ENCODE measurements at places on chromosomes 3 and 15. TPM values are rescaled to one million over a fixed set of nuclear protein-coding genes. Genes with fewer than 3 reads are reported as not detected.

DNA sequence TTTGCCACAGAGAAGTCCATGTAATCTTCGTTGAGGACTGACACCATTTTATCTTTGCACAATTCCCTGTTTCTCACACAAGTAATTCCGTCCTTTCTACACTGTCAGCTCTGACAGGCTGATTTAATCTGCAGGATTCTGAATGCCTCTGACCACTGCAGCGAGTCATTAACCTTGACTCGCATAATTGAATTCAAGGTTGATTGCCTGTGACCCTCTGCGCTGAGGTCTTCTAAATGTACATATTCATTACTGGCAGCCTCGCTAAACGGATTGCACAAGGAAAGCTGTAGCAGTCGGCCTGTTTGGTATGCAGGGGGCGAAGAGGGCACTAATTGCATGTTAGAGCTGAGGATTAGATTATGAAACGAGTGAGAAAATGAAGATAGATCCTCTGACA lies 147.8 kb downstream of the SHOX2 start:
- no peak overlapping the region for H3K4me3 ChIP-seq
- no peaks in the 10 kb centered on the region for H3K36me3 ChIP-seq
- H3K4me1 ChIP-seq = peaks cover 12% of the 10 kb centered on the region
- no peak for DNase-seq
- peaks cover 12% of the 10 kb centered on the region for H3K27me3 ChIP-seq

GRCh38 chr15:90685591-90686434 lies 31.3 kb upstream of the BLM start:
- H3K4me3 ChIP-seq = no peak overlapping the region
- H3K4me1 ChIP-seq = no peaks in the 10 kb centered on the region
- no peak overlapping the region for H3K27ac ChIP-seq
- peaks cover 4% of the 10 kb centered on the region for H3K36me3 ChIP-seq

GRCh38 chr3:96843505-96844203 lies 29.3 kb downstream of the EPHA6 start:
- no peak overlapping the region for H3K27ac ChIP-seq
- DNase-seq = no peak
- H3K4me3 ChIP-seq = no peak overlapping the region
- H3K36me3 ChIP-seq = no peaks in the 10 kb centered on the region

GRCh38 chr15:70701891-70702568 lies 61.3 kb downstream of the UACA start:
- no peak overlapping the region for H3K27ac ChIP-seq
- no peaks in the 10 kb centered on the region for H3K36me3 ChIP-seq
- peaks cover 32% of the 10 kb centered on the region for H3K4me1 ChIP-seq
- peak overlapping the region; percentile 8 for H3K4me3 ChIP-seq
- H3K27me3 ChIP-seq = no peaks in the 10 kb centered on the region

GRCh38 chr3:170426240-170426797 lies 7.7 kb downstream of the CLDN11 start:
- H3K27me3 ChIP-seq = peaks cover 2% of the 10 kb centered on the region
- peak overlapping the region; percentile 98 for H3K27ac ChIP-seq
- peaks cover 44% of the 10 kb centered on the region for H3K4me1 ChIP-seq
- no peaks in the 10 kb centered on the region for H3K36me3 ChIP-seq
- no peak for DNase-seq
- peak overlapping the region; percentile 61 for H3K4me3 ChIP-seq

DNA sequence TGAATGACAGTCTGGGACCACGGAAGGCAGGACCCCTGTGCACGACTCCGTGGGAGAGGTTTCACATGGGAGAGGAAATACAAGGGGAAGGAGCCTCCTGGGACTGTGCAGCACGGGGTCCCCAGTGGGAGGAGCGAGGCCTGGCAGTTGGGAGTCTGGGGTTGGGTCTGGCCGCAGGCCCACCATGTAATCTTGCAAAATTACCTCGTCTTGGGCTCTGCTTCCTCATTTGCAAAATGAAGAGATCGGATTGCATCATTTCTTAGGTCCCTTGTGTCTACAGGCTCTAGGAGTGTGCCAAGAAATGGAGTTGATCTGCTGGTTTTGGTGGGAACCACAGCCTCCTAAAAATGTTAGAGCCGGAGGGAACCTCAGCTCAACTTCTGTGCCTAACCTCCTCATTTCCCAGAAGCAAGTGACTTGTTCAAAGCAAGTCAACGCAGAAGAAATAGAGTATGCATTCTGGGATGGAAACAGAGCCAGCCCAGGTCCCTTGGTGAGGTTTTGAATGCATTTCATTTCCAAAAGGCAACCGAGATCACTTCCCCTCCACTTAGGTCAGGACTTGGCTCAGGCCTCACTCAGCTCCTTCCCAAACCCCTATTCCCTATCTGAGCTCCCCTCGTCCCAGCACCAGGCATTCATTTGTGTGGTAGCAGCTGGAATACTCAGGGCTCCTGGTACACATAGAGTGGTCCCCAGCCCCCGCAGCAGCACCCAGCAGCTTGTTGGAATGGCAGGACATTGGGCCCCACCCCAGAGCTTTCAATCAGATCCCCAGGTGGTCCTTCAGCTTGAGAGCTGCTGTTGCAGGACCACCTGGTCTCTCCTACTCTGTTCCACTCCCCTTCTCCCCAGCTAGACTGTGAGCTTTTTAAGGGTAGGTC lies 267.7 kb downstream of the XXYLT1 start:
- H3K4me3 ChIP-seq = no peak overlapping the region
- H3K4me1 ChIP-seq = peaks cover 18% of the 10 kb centered on the region
- H3K27ac ChIP-seq = no peak overlapping the region
- no peak for DNase-seq

- H3K27me3 ChIP-seq = no peaks in the 10 kb centered on the region
Observed at GRCh38 chr3:2274526-2274925, 175.9 kb downstream of the CNTN4 start.

- no peak overlapping the region for H3K27ac ChIP-seq
- no peak overlapping the region for H3K4me3 ChIP-seq
- no peaks in the 10 kb centered on the region for H3K4me1 ChIP-seq
- peak; percentile 11 for DNase-seq
- no peaks in the 10 kb centered on the region for H3K27me3 ChIP-seq
Observed at GRCh38 chr15:61195116-61196002, 33.7 kb downstream of the RORA start.

GRCh38 chr3:69747511-69748258 lies 8.4 kb downstream of the MITF start:
- no peak for DNase-seq
- H3K27ac ChIP-seq = no peak overlapping the region
- H3K36me3 ChIP-seq = peaks cover 6% of the 10 kb centered on the region
- peaks cover 13% of the 10 kb centered on the region for H3K27me3 ChIP-seq
- H3K4me3 ChIP-seq = no peak overlapping the region

- no peak overlapping the region for H3K27ac ChIP-seq
- no peaks in the 10 kb centered on the region for H3K27me3 ChIP-seq
- H3K4me3 ChIP-seq = peak overlapping the region; percentile 97
- H3K4me1 ChIP-seq = peaks cover 57% of the 10 kb centered on the region
Observed at GRCh38 chr3:156551261-156551660, 3.7 kb downstream of the SSR3 start.

DNA sequence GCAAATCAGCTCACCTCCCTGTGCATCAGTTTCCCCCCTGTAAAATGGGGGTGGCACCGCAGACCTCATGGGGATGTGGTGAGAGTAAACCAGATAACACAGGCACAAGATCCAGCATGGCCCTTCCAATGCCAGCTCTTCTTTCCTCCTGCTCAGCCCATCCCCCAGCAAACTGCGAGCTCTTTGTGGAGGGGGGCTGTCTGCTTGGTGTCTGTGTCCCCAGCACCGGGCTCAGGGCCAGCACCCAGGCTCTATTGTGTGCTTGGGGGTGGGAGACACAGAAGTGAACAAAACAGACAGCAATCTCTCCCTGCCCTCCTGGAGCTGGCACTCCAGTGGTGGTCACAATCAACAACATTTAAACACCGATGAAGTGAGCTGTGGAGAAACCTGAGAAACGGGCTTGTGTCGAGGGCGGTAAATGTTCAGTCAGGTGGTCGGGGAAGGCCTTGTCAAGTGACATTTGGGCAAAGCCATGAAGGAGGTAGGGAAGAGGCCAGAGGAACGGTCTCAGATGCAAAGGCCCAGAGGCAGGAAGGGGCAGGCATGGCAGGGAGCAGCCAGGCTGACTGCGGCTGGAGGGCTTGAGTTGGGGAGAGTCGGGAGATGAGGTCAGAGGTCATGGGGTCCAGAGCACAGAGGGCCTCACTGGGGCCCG lies 28.4 kb downstream of the GRIP2 start:
- DNase-seq = no peak
- H3K4me3 ChIP-seq = no peak overlapping the region
- H3K27me3 ChIP-seq = no peaks in the 10 kb centered on the region
- H3K27ac ChIP-seq = no peak overlapping the region
- no peaks in the 10 kb centered on the region for H3K36me3 ChIP-seq

DNA sequence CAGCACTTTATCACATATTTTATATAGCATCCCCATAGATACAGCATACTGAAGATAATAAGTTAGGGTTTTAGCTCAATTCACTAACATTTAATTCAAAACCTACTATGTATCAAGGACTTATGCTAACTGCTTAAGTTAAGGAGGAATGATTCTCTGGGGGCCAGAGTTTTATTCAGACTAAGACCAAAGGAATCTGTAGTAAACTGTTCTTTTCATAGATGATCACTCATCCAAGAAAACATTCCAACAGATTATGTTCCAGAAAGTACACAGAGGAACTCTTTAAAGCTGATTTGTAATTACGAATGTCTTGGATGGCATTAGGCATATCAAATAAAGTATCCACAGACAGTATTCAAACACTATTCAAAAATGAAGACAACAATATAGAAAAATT lies 226.4 kb downstream of the SCAPER start:
- H3K4me1 ChIP-seq = no peaks in the 10 kb centered on the region
- no peaks in the 10 kb centered on the region for H3K27me3 ChIP-seq
- no peak overlapping the region for H3K4me3 ChIP-seq
- H3K27ac ChIP-seq = no peak overlapping the region

GRCh38 chr15:88174571-88174970 lies 82.0 kb downstream of the NTRK3 start:
- no peak overlapping the region for H3K27ac ChIP-seq
- no peaks in the 10 kb centered on the region for H3K36me3 ChIP-seq
- no peak for DNase-seq
- peaks cover 41% of the 10 kb centered on the region for H3K27me3 ChIP-seq
- H3K4me1 ChIP-seq = no peaks in the 10 kb centered on the region
- no peak overlapping the region for H3K4me3 ChIP-seq

DNA sequence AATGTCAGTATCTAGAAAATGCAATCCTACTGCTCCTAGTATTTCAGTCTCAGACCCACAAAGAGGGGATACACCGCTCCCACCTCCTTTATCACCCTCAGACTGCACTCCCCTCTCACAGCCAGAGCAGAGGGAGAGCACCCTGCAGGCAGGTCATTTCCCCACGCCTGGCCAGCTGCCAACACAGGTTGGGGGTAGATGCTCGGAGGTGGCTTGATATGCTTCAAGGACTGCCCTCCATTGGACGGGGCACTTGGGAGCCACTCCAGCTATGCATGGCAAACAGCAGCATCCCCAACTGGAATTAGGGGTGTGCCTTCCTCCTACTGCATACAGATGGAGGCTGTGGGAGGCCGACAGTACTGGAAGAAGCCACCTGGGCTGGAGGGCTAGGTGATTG lies 41.9 kb downstream of the TMEM266 start:
- H3K27ac ChIP-seq = no peak overlapping the region
- H3K36me3 ChIP-seq = no peaks in the 10 kb centered on the region
- DNase-seq = no peak
- H3K27me3 ChIP-seq = peaks cover 34% of the 10 kb centered on the region
- no peaks in the 10 kb centered on the region for H3K4me1 ChIP-seq

DNA sequence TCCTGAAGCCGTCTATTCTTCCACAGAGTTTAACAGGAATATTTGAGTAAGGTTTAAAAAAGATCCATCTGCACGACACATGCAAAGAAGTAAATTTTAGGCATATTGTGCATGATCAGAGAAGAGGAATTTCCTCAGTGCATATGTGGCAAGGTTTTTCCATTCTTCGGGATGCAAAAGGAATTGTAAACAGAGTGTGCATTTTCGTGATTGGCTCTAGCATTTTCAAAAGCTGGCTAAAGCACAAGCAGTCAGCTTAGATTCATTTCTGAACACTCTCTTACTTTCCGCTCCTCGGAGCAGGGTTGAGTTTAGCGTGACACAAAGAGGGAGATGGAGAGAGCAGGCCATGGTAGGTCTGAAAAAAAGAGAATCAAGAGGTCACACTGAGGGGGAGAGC lies 128.2 kb downstream of the ADAMTS9 start:
- peaks cover 3% of the 10 kb centered on the region for H3K36me3 ChIP-seq
- no peak for DNase-seq
- H3K4me3 ChIP-seq = no peak overlapping the region
- H3K27ac ChIP-seq = no peak overlapping the region
- H3K27me3 ChIP-seq = no peaks in the 10 kb centered on the region

DNA sequence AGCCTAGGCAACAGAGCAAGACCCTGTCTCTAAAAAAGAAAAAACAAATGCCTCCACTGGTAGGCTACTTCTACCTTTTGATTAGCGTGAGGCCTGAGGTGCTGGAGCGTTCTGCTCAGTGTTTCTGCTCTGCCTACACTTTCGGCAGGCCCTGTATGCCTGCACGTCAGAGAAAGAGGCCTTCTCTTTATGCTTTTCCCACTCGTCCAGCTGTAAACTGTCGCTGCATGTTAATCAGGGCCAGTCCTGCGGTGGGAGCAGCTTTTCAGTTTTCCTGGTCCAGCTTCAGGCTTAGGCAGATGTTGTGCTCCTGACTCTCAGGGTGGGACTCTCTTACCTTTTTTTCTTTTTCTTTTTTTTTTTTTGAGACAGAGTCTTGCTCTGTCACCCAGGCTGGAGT lies 25.3 kb downstream of the CSPG5 start:
- DNase-seq = no peak
- peaks cover 8% of the 10 kb centered on the region for H3K27me3 ChIP-seq
- no peak overlapping the region for H3K27ac ChIP-seq
- no peak overlapping the region for H3K4me3 ChIP-seq
- no peaks in the 10 kb centered on the region for H3K36me3 ChIP-seq
- H3K4me1 ChIP-seq = no peaks in the 10 kb centered on the region

GRCh38 chr3:24548278-24548677 lies 53.6 kb upstream of the THRB start:
- no peaks in the 10 kb centered on the region for H3K27me3 ChIP-seq
- H3K4me1 ChIP-seq = no peaks in the 10 kb centered on the region
- H3K4me3 ChIP-seq = no peak overlapping the region
- H3K36me3 ChIP-seq = no peaks in the 10 kb centered on the region
- no peak overlapping the region for H3K27ac ChIP-seq
- DNase-seq = no peak

GRCh38 chr15:55683376-55683775 lies 59.6 kb downstream of the PRTG start:
- DNase-seq = no peak
- H3K36me3 ChIP-seq = peaks cover 9% of the 10 kb centered on the region
- H3K27ac ChIP-seq = no peak overlapping the region

Gene GOLGA8T
- total RNA-seq = 0.47 TPM

Gene CCDC13
- 2.0 TPM for total RNA-seq

Gene ARID3B
- total RNA-seq = 66.5 TPM

Gene PLA2G4B
- total RNA-seq = 5.7 TPM

Gene RHCG
- total RNA-seq = not detected

Gene ST8SIA2
- 25.5 TPM for total RNA-seq

Gene GCSAM
- total RNA-seq = not detected

Gene RLBP1
- 6.3 TPM for total RNA-seq

Gene ERICH6
- total RNA-seq = 0.40 TPM

Gene CD86
- not detected for total RNA-seq

Gene CLRN1
- total RNA-seq = not detected

Gene RNF111
- 37.4 TPM for total RNA-seq

Gene ADPRH
- 3.5 TPM for total RNA-seq

Gene ITIH1
- total RNA-seq = not detected

Gene DHX30
- total RNA-seq = 142 TPM

Data from neural crest cell (in vitro differentiated cells).